Fibroblast of mammary gland (primary cell): ENCODE measurements at places on chromosomes 16 and 17.

GRCh38 chr16:89407925-89408300 is 82.4 kb downstream of the ANKRD11 start:
- peak; percentile 47 for DNase-seq

GRCh38 chr16:15573274-15573895 is 69.6 kb downstream of the MARF1 start:
- peak; percentile 27 for DNase-seq

DNA sequence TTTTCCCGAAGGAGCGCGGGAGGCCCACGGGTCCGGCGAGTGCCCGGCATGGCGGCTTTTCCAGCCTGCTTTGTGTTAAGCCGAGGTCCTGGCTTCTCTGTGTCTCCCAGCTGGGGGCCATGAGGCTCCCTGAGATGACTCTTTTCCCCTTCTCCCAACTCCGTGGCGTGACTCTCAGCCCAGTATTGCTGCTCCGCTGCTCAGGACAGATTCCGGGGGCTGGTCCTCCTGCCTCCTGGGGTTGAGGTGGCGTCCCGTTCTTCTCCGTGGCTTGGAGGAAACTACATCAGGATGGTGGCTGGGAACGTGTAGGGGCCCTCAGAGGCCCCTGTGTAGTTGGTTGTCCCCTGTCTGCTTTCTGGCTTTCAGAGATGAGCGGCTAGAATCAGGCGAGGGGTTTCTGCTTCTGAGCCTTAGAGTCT is 951 bp downstream of the GPS1 start:
- DNase-seq = no peak

- DNase-seq = no peak
These were observed 65.4 kb downstream of the C16orf78 start for GRCh38 chr16:49439050-49439449.

DNA sequence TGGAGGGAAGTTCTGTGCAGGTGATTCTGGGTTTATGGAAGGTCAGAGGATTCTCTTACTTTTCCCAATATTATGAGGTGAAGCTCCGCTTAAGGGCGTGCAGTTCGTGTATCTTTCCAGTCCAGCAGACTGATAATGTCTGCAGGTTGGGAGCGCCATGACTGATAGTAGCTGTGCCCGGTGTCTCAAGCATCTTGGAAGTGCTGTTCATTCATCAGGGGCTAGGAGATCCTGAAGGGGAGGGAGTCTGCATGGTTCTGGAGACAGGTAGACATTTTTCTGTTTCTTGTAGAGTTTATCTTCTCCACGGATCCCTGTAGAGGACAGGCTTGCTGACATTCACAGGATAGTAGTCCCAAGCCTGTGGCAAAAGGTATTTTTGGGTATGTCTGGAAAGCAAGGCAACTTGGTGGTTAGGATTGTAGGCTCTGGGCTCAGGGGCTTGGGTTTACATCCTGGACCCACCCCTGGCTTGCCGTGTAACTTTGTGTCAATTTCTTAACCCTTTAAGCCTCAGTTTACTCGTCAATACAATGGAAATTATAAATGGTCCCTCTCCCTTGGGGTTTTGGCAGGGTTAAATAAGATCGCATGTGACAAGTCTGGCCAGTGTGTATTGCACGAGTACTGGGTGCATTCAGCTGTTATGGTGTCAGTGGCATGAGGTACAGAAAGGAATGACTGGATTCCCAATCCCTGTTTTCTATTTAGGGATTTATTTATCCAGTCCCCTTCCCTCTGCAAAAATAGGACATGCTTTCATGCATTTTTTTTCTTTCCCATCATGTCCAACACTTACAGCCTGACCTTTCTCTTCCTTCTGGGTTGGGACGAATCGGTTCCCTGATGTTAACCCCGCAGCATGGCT is 8.2 kb downstream of the HLF start:
- DNase-seq = no peak

- no peak for DNase-seq
These were observed 21.8 kb downstream of the KLHL36 start for GRCh38 chr16:84670063-84670462.

DNA sequence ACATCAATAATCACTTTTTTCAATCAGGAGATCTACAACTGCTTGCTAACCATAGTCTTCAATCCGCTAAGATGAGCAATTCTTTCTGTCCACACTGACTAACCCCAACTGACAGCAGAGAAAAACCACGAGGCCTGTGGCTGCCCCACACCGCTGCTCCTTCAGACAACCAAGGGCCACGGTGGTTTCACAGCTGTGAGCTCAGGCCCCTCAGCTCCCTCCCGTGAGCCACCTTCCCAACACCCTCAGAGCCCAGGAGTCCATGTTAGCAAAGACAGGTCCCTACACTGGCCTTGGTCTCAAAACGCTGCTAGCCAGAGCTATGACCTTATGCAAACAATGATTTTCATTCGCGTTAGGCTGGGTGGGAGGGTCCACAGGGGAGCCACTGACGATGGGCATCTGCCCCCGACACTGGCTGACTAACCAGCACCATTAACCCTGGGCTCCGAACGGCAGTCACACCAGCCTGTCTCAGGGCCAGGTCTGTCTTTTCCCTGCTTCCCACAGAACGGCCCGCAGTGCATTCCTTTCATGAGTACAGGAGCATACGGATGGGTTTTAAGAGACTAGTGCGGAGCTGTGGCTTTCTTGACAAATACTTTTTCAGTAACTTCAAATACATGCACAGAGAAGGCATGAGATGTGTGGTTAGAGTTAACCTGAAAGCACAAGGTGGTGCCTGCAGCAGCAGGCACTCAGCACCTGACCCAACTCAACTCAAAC is 67.3 kb downstream of the ANKRD11 start:
- DNase-seq = peak; percentile 80
